ENCODE measurements at places on chromosomes 12 and 14.

- no peak for DNase-seq
Measured at GRCh38 chr12:69106482-69107118, 132.8 kb upstream of the CPSF6 start.

GRCh38 chr12:121519227-121519626 lies 61.6 kb downstream of the KDM2B start:
- DNase-seq, result no peak

DNA sequence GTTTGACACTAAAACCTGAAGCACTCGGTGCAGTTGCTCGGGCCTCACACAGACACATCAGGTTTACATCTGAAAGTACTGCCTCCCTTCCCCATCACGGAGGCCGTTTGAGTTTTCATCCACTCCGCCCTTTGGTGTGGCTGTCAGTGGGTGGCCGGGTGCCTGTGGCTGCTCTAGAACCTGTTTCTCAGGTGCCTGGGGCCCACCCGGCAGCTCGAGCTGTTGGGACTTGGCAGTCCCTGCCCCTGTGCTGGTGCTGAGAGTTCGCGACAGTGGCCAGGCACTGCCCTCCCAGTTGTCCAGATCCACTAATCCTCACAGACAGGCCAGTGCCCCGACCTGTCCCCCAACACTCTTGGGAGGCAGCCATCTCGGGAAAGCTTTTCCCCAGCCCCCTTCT lies 22.4 kb downstream of the XRCC3 start:
- DNase-seq, result no peak

GRCh38 chr12:24233519-24234246 lies 284.2 kb upstream of the SOX5 start:
- DNase-seq, result no peak

DNA sequence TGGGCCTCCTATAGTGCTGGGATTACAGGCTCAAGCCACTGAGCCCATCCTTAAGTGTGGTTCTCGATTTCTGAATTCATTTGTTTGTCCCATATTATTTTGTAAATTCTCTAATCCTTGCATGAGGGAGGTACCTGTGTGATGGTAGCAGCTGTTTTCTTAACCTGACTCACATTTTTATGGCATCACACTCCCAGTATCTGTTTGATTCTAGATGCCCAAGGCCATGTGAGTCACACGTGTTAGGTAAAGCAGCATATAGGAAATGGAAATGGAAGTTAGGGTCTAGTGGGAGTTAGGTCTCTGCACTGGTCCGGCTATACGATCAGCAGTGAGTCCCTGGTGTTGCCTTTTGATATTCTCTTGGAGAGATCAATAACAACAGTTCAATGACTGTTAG lies 198.1 kb downstream of the ERC1 start:
- DNase-seq, result no peak

GRCh38 chr14:63375769-63376168 lies 57.0 kb upstream of the GPHB5 start:
- DNase-seq, result no peak

GRCh38 chr14:62432955-62433354 lies 612.3 kb downstream of the KCNH5 start:
- no peak for DNase-seq

- no peak for DNase-seq
Measured at GRCh38 chr14:71536015-71536740, 396.1 kb upstream of the RGS6 start.

DNA sequence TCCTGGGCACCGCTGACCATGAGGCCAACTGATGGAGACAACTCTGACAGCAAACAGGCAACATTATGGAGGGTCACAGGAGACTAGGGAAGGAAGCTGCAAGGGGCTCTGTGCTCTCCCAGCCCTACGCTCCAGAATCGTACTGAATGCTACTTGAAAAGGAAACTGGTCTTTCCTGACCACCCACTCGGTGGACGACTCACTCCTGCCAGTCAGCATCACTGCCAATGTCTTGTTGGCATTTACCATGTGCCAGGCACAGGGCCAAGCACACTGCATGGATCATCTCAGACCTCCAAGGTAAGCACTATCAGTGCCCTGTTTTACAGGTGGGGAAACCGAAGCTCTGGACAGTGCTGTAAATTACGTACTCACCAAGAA lies 38.0 kb downstream of the CCDC85C start:
- no peak for DNase-seq

GRCh38 chr12:45343269-45344051 lies 127.6 kb downstream of the ANO6 start:
- DNase-seq, result no peak

- no peak for DNase-seq
Measured at GRCh38 chr14:36582011-36582873, at the start of gene NKX2-8. TSS of gene NKX2-8 (minus strand) at chr14:36582614. CDS start at chr14:36582389, 225 bp downstream.

DNA sequence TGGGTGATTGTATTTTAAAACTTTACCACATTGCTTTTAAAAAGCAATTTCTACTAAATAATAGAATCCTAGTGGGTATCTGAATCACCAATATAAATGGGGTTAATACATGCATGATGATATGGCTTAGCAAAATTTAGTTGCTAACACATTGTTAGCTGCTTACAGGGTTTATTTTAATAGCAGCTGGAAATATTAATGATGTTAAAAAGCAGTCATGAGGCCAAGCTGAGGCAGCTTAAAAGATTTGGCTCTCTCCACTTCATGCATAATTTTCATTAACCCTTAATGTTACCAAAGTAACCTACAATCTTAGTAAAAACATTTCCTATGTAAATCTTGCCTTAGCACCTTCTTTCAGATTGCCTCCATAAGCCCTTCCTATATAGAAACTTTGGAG lies 49.2 kb upstream of the CNOT2 start:
- DNase-seq, result no peak

GRCh38 chr14:52429451-52429850 lies 115.3 kb downstream of the PTGER2 start:
- DNase-seq, result no peak

DNA sequence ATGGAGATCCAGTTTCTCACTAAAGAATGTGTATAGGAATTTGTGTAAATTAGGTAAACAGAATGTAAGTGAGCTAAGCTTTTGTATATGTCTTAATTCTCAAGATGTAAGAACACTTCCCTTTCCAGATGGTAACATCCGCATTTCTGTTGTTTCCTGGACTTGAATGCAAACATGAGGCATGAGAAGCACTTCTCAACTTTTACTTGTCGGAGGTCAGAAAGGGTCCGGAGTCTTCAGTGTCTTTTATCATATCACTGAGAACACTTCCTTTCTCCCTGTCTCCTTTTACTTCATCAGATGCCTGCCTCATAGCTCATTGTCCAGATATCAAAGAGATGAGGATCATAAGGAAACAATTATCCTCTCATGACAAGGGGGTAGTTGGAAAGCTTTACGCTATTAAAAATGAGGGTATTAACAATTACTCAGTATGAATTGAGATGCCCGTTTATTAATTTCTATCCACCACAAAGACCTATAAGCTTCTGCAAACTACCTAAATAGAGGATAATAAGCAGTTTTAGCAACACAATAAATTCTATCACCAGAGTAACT lies 214.1 kb upstream of the FLRT2 start:
- no peak for DNase-seq

DNA sequence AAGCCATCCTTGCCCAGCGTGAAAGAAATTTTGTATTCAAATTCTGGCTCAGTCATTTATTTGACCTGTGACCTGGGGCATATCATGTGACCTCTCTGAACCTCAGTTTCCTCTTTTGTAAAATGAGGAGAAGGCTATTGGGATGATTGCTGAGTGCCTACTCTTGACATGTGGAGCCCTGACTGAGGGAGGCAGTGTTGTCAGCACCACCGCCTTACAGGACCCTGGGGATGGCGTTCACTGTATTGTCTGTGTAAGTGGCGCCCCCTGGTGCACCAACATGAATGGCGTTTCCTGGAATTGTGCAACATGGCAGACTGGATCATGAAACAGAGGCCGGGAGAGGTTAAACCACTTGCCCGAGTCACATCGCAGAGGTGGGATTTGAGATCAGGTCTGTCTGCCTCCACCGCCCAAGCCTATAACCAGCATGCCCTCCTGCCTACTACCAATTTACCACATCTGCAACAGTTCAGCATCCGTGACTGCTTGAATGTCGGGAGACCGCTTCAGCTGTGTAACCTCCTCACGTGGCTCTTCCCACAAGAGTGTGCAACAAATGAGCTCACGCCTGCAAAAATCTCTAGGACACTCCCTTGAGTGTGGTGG lies 20.1 kb upstream of the CCDC63 start:
- peak; percentile 79 for DNase-seq

DNA sequence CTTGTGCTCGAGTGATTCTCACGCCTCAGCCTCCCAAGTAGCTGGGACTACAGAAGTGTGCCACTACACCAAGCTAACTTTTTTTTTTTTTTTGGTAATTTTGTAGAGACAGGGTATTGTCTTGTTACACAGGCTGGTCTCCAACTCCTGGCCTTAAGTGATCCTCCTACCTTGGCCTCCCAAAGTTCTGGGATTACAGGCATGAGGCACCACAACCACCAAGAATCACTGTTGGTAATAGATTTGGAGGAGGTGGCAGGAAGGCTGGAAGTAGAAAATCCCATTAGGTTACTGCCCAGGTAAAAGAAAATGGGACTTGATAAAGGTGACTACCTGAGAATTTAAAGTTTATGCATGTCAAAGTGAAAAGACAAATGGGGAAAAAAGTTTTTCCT lies 1.4 kb upstream of the CDCA4 start:
- no peak for DNase-seq

DNA sequence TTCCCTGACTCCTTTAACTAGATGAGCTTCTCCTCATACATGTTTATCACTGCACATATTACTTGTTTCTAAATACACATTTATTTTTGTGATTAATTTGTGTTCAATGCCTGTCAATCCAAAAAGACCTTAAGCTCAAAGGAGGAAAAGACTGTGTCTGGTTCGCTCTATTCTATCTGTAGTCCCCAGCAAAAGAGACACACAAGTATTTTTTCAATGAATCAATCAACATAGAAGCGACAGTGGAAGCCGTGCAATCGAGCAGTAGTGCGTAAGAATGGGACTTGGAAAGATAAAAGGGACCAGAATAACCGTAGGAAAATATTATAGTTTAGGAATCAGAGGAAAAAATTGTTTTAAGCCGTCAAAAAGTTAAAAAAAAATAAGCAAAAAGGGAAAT lies 951 bp downstream of the WDHD1 start:
- no peak for DNase-seq

DNA sequence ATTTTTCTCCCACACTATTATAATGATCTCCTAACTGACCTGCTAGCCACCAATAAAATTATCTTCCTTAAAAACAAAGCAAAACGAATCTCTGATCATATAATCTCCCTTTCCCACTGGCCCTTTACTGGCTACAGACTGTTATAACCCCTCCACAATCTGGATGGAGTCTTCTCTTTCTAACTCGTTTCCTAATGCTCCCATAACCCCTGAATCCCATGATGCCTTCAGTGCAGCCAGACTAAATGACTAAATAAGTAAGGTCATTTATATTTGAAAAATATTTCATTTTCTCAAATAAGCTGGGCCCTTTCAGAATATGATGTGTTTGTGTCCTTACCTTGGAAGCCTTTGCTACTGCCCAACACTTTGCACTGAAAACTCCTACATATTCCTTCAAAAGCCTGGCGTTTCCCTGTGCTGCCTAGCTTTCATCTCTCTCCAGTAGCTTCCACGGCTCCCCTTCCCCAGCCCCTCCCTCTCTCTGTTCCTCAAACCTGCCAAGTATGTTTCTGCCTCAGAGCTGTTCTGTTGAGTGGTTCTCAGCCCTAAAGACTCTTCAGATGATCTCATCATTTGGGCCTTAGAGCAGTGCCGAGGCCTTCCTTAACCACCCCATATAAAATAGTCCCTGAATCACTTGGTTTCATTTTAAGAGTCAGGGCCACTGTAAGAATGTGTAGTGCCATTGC lies 91.7 kb downstream of the MYRFL start:
- no peak for DNase-seq

- DNase-seq, result no peak
Measured at GRCh38 chr12:100688451-100688864, 106.1 kb upstream of the ANO4 start.

- no peak for DNase-seq
Measured at GRCh38 chr12:2797721-2798418, 3.1 kb downstream of the FKBP4 start.

GRCh38 chr12:93853698-93854478 lies 176.7 kb downstream of the CRADD start:
- no peak for DNase-seq

DNA sequence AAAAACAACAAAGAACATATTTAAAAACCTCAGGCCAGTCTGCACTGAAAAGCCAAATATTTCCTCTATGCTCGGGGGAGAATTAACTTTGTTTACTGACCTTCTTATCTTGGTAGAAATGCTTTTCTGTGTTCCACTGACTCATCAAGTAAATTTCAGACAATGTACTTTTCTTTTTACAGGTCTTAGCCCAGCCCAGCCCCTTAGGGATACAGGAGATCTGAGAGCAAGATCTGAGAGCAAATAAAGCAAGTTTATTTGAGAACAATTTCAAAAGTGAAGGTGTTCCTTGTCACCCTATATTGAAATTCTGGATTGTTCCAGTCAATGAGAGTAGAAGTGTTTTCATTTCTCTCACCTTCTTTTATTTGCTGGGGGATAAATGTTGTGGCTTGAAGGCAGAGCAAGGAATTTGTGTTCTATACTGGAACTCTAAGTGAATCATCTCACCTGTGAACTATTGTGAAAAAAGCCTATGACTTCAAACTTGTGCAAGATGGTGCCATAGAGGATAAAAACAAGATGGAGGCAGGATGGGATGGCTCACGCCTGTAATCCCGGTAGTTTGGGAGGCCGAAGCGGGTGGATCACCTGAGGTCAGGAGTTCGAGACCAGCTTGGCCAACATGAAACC lies 7.9 kb upstream of the GPRC5A start:
- no peak for DNase-seq

GRCh38 chr14:103529383-103530365 lies 678 bp downstream of the TRMT61A start:
- DNase-seq, result no peak

DNA sequence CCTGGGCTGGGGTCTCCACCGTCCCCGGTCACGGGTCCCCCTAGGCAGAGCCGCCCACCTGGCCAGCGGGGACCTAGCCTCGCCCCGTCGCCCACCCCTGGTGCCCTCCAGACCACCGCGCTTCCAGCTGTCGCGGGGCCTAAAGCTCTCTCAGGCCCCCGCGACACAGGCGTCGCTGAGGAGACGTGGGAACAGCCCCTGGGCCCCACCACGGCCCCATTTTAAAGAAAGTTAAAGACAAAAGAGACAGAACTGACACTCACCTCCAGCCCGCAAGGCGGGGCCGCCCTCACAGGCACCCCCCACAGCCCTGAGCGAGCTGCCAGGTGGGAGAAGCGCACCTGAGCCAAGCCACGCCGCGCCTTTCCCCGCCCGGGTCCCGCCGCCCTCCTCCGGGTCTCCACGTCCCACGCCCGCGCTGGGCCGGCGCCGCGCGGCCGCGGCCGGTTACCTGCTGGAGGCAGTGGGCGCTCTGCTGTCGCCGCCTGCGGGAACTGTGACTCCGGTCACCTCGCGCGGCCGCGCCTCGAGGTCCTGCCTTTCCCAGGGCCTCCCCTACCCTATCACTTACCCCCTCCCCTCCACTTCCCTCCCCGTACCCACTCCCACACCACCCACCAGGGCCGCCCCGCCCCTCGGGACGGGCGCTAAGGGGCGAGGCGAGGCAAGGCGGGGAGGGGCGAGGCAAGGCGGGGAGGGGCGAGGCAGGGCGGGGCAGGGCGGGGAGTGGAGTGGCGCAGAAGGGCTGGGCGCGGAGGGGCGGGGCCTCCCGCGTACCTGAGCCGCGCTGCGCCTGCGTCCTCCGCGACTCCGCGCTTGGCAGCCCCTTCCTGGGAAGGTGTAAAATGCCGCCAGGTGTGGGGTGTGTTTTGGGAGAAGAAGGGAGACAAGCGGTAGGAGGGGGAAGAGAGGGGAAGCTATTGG lies 31.2 kb downstream of the TC2N start:
- peak; percentile 80 for DNase-seq
